ENCODE measurements at places on chromosomes 4 and X. TPM values are rescaled to one million over a fixed set of nuclear protein-coding genes. Genes with fewer than 3 reads are reported as not detected.

BCLAF3 gene
- total RNA-seq: 5.6 TPM

DNA sequence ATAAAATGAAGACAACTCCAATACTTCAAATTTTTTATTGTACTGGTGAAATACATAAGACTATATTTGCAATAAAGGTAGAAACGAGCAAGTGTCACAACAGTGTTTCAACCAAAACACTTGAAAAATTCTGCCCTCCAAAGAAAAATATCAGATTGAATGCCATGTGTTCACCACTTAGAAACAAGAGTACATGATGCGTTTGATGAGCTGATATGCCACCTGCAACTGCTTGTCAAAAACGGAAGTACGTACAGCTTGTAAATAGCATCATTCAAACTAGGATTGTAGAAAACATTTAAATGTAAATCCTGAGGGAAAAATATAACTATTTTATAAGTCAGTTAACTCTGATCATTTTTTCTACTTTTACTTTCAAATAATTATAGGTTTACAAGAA is 276.1 kb downstream of the ANTXR2 start:
- DNase-seq: no peak

DNA sequence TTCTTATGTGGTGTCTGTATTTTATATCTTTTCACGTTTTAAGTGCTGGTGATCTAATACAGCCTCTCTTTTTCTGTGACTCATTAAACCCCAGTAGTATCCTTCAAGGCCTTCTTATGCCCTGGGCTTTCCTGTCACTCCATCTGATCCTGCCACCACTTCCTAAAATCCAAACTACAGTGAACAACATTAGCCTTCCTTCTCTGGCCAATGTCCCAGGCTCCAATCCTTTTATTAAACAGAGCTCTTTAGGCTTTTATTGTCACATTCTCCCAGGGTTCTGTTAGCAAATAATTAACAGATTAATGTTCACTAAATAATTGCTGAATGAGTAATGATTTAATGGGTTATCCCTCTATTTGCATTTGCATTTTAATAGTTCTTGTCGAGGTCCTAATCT is 47.9 kb upstream of the ITM2A start:
- DNase-seq: no peak

- DNase-seq: no peak
These were observed 182.0 kb downstream of the ANKRD50 start for GRCh38 chr4:124530464-124531077.

All from Karpas-422 (cell line).